HCT116 (cell line): ENCODE measurements at places on chromosomes 4 and X. TPM values are rescaled to one million over a fixed set of nuclear protein-coding genes. Genes with fewer than 3 reads are reported as not detected.
A peak's percentile ranks its signal among the peaks of the same experiment; 100 is the strongest.

GRCh38 chrX:117972711-117973109 lies 143.9 kb downstream of the KLHL13 start:
- H3K27ac ChIP-seq = no peak overlapping the region
- no peaks in the 10 kb centered on the region for H3K36me3 ChIP-seq
- DNase-seq = no peak
- H3K4me1 ChIP-seq = no peaks in the 10 kb centered on the region
- no peak overlapping the region for H3K4me3 ChIP-seq

DNA sequence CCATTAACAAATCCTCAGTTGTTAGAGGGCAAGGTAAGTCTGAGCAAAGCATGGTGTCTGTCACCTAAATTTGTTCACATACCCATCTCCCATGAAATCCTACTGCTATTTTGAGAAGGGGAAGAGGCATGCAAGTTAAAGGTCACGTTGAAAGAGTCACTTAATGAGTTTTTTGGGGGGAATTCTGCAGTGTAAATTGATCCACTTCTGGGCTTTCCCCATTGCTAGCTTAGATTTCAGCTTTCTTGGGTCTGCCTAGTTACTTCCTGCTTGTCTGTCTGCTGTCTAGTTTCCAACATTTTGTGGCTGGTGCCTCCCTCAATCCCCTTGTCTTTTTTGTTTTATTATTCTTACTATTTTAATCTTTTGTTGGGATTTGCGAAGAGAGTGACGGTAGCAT lies 32.0 kb downstream of the CEP135 start:
- no peaks in the 10 kb centered on the region for H3K27me3 ChIP-seq
- 0 out of 2 replicates have a peak, but pooled peaks cover 4% of the 10 kb centered on the region for H3K36me3 ChIP-seq
- H3K4me3 ChIP-seq = no peak overlapping the region
- H3K27ac ChIP-seq = no peak overlapping the region
- H3K4me1 ChIP-seq = no peaks in the 10 kb centered on the region

DNA sequence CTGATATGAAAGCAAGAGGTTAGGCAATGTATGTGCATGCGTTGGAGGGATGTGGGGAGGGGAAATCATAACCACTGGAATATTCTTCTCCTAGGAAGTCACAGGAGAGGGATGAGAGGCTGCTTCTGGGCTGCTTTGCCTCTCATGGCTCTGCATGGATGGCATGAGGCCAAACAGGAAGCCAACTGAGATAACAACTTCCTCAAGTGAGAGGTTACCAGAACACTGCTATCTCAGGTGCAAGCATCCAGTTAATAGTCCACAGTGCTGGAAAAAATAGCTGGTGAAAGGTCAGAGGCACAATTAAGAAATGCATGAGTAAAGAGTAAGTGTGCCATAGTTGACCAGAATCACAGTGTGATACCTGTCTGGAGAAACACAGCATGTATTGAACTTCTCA lies 113.3 kb downstream of the ELOVL6 start:
- H3K27me3 ChIP-seq = no peaks in the 10 kb centered on the region
- peaks cover 42% of the 10 kb centered on the region for H3K4me1 ChIP-seq
- no peaks in the 10 kb centered on the region for H3K36me3 ChIP-seq
- no peak overlapping the region for H3K4me3 ChIP-seq
- H3K27ac ChIP-seq = peak overlapping the region; percentile 16

Gene DSPP
- not detected for total RNA-seq

- no peaks in the 10 kb centered on the region for H3K36me3 ChIP-seq
- H3K4me1 ChIP-seq = peaks cover 15% of the 10 kb centered on the region; the same call in 1 of the 2 replicates
- no peak for DNase-seq
- H3K27me3 ChIP-seq = no peaks in the 10 kb centered on the region
- H3K4me3 ChIP-seq = no peak overlapping the region
Measured at GRCh38 chr4:25859429-25860148, 3.2 kb downstream of the SEL1L3 start.

Gene FAM9B
- total RNA-seq = not detected

DNA sequence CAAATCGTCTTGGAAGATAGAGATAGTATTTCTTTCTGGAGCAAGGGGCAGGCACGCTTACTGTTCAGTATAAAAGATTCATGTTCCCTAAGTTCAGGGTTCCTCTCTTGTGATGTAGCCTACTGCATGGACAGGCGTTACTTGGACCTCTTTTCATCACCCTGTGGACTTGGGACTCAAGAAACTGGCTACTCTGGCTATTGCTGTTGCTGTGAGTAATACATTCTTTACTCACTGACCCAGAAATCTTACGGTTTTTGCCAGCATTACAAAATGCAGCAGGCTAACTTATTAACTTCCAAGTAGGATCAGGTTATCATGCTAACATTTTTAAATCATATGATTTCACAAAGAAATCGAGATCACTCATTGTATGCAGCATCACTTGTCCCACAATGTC lies 12.8 kb upstream of the GUCY1B1 start:
- no peaks in the 10 kb centered on the region for H3K27me3 ChIP-seq
- no peaks in the 10 kb centered on the region for H3K4me1 ChIP-seq
- no peaks in the 10 kb centered on the region for H3K36me3 ChIP-seq
- no peak for DNase-seq
- no peak overlapping the region for H3K4me3 ChIP-seq

- no peaks in the 10 kb centered on the region for H3K4me1 ChIP-seq
- no peak overlapping the region for H3K27ac ChIP-seq
- H3K27me3 ChIP-seq = no peaks in the 10 kb centered on the region
- no peaks in the 10 kb centered on the region for H3K36me3 ChIP-seq
Measured at GRCh38 chr4:119525005-119525749, 103.4 kb downstream of the PDE5A start.

- no peak for DNase-seq
- no peak overlapping the region for H3K27ac ChIP-seq
- H3K4me3 ChIP-seq = no peak overlapping the region
- no peaks in the 10 kb centered on the region for H3K36me3 ChIP-seq
- H3K27me3 ChIP-seq = no peaks in the 10 kb centered on the region
- no peaks in the 10 kb centered on the region for H3K4me1 ChIP-seq
Measured at GRCh38 chr4:138317175-138317748, 75.1 kb upstream of the SLC7A11 start.

- H3K4me3 ChIP-seq = no peak overlapping the region
- DNase-seq = no peak
- no peak overlapping the region for H3K27ac ChIP-seq
- H3K27me3 ChIP-seq = no peaks in the 10 kb centered on the region
Measured at GRCh38 chr4:3451956-3452355, 10.2 kb downstream of the HGFAC start.

- H3K27me3 ChIP-seq = no peaks in the 10 kb centered on the region
- H3K4me1 ChIP-seq = peaks cover 13% of the 10 kb centered on the region
- H3K36me3 ChIP-seq = no peaks in the 10 kb centered on the region
- no peak overlapping the region for H3K27ac ChIP-seq
- H3K4me3 ChIP-seq = no peak overlapping the region
- no peak for DNase-seq
Measured at GRCh38 chr4:6180841-6181631, 19.3 kb downstream of the JAKMIP1 start.

- peaks cover 11% of the 10 kb centered on the region for H3K4me1 ChIP-seq
- DNase-seq = no peak
- no peaks in the 10 kb centered on the region for H3K27me3 ChIP-seq
Measured at GRCh38 chrX:100750883-100751282, 19.0 kb upstream of the SYTL4 start.

DNA sequence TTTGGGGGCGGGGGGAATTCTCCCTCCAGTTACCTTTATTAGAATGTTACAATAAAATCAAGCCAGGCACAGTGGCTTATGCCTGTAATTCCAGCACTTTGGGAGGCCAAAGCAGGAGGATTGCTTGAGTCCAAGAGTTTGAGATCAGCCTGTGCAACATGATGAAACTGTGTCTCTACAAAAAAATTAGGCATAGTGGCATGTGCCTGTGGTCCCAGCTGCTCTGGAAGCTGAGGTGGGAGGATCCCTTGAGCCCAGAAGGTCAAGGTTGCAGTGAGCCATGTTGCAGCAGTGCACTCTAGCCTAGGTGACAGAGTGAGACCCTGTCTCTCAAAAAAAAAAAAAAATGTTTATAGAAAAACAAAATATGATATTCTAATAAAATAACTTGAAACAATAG lies 5.3 kb upstream of the UBE2D3 start:
- H3K4me3 ChIP-seq = no peak overlapping the region
- H3K36me3 ChIP-seq = no peaks in the 10 kb centered on the region
- H3K27me3 ChIP-seq = no peaks in the 10 kb centered on the region

- H3K4me1 ChIP-seq = no peaks in the 10 kb centered on the region
- no peaks in the 10 kb centered on the region for H3K27me3 ChIP-seq
- H3K4me3 ChIP-seq = no peak overlapping the region
- DNase-seq = no peak
- H3K36me3 ChIP-seq = no peaks in the 10 kb centered on the region
- H3K27ac ChIP-seq = no peak overlapping the region
Measured at GRCh38 chrX:37921758-37922157, 74.4 kb upstream of the DYNLT3 start.

- no peaks in the 10 kb centered on the region for H3K27me3 ChIP-seq
- no peak for DNase-seq
- no peaks in the 10 kb centered on the region for H3K4me1 ChIP-seq
- H3K36me3 ChIP-seq = no peaks in the 10 kb centered on the region
Measured at GRCh38 chr4:166198041-166198440, 325.0 kb downstream of the TLL1 start.

- no peaks in the 10 kb centered on the region for H3K36me3 ChIP-seq
- DNase-seq = no peak
- H3K27me3 ChIP-seq = no peaks in the 10 kb centered on the region
- H3K4me3 ChIP-seq = no peak overlapping the region
Measured at GRCh38 chr4:143701365-143701764, 890 bp upstream of the FREM3 start.

Gene POU4F2
- not detected for total RNA-seq

- H3K36me3 ChIP-seq = no peaks in the 10 kb centered on the region
- H3K4me3 ChIP-seq = no peak overlapping the region
- no peaks in the 10 kb centered on the region for H3K4me1 ChIP-seq
- DNase-seq = no peak
Measured at GRCh38 chrX:43718956-43719355, 62.9 kb downstream of the MAOA start.

DNA sequence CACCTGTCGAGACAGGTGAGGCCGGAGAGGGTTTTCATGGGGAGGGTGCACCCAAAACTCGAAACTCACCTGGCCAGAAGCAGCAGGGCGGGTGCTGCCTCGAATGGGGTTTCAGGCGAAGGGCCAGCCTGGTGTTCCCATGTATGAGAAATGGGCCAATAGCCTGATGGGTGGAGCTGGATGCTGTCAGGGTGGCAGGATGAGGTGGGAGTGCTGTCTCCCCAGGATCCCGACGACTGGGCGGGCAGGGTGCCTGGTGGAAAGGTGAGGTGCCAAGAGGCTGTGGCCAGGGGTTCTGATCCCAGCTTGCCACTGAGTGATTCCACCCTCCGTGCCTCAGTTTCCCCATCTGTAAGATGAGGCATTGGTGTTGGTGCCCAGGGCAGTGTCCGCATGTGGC lies 16.8 kb upstream of the SH3TC1 start:
- no peaks in the 10 kb centered on the region for H3K27me3 ChIP-seq
- DNase-seq = no peak
- no peak overlapping the region for H3K27ac ChIP-seq
- H3K4me3 ChIP-seq = no peak overlapping the region
- peaks cover 36% of the 10 kb centered on the region for H3K4me1 ChIP-seq
- H3K36me3 ChIP-seq = no peaks in the 10 kb centered on the region

GRCh38 chrX:4005281-4005680 lies 291.8 kb upstream of the PRKX start:
- H3K4me3 ChIP-seq = no peak overlapping the region
- H3K27me3 ChIP-seq = no peaks in the 10 kb centered on the region
- H3K4me1 ChIP-seq = no peaks in the 10 kb centered on the region
- H3K27ac ChIP-seq = no peak overlapping the region

Gene RAB39B
- total RNA-seq = 0.10 TPM
